ENCODE measurements at places on chromosomes 3 and 15.

DNA sequence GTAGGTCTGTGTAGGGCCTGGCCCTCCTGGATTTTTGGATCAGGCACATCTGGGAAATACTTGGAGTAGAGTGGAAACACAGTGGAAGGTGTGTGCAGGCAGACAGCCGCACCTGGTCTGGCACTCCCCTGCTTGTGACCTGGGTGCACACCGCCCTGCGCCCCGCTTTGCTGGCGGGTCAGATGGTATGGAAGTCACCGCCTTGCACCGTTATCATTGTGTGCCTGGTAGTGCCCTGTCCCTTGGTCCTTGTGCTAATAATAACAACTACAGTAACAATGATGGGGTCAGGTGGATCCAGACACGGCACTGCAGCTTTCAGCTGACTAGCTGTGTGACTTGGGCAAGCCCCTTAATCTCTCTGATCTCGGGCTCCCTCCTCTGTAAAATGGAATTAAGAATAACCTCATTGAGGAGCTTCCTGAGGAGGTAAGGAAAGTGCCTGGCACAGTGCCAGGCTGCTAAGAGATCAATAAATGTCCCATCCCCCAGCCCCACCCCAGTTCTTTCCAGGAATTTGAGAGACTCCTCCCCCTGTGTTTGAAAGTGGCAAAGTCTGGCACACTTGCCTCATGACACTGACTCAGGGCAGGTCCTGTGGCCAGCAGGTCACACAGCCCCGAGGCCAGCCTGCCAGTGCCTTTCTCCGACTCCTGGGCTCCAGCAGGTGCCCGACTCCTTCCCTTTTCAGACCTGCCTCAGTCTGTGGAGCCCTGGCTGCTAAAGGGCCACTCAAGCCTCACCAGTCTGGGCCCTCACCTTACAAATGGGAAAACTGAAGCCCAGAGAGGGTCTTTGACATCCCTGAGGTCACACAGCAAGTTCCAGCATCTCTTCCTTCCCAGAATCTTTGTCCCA lies 9.8 kb downstream of the ISG20 start:
- peak; percentile 67 for DNase-seq

DNA sequence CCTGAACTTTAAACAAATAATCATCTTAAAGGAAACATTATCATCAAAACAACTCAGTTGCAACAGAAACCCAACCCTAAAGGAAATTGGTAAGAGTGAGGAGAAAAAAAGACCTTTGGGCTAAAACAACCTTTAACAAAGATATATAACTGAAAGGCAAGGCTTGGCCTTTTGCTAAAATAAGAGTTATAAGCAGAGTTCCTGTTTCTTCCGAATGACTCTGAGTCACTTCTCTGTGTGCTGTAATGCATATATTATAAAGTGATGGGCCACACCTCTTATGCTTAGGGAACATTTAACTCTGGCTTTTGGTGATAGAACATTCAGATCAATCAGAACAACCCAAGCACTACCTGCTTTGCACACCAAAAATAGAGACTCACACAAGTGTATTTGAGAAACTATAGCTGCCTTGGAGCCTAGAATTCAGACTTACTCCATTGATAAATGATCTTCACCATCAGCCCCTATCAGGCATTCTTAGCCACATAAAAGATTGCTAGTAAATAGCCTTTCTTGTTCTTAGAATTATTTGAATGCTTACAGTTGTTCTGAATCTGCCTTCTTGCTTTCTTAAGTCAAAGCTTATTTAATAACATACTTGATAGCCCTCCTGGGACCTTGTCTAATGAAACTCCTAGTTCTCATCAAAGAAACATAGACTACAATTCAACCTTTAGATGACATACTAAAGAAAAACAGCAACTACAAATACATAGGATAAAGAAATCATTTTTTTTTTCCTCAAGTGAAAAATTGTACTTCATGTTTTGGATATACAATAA lies 294.2 kb upstream of the SEMA6D start:
- DNase-seq = no peak

- no peak for DNase-seq
Observed at GRCh38 chr3:56810577-56811545, 9.1 kb upstream of the ARHGEF3 start.

DNA sequence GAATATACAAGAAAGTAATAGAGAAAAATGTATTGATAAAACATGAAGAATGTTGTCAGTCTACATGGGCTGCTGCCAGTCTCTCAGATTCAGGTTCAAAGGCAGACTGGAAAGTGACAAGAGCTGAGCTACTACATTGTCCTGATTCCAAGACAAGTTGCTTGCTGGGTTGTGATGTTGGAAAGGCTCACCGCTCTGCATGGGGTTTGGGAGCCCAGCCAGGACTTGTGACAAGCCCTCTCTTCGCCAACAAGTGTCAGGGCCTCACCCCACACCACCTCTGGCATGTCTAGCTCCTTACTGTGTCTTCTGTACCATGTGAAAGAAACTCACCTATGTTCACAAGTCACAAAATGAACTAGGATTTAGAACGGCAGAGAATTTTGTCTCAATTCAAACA lies 43.0 kb upstream of the SH3GL3 start:
- no peak for DNase-seq

DNA sequence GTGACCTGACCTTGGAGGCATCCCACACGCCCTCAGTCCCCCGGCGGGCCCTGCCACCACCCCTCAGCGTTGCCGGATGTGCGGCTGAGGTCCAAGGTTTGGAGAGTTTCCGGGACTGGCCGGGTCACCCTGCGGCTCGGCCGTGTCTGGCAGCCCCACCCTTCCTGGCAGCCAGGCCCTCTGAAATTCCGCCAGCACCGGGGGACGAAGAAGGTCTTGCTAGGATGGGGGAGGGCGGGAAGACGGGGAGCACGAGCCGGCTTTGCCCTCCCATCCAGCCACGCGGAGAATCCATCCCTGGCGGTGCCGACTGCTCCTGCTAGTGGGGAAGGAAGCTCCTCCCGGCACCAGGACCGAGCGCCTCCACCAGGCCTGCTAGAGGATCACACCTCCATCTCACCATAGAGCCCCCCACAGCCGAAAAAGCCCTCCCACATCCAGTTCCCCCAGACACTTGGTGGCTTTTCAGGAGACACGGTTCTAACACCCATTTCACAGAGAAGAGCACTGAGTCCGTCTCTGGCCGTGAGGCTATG lies 81.5 kb downstream of the CPN2 start:
- DNase-seq = no peak

DNA sequence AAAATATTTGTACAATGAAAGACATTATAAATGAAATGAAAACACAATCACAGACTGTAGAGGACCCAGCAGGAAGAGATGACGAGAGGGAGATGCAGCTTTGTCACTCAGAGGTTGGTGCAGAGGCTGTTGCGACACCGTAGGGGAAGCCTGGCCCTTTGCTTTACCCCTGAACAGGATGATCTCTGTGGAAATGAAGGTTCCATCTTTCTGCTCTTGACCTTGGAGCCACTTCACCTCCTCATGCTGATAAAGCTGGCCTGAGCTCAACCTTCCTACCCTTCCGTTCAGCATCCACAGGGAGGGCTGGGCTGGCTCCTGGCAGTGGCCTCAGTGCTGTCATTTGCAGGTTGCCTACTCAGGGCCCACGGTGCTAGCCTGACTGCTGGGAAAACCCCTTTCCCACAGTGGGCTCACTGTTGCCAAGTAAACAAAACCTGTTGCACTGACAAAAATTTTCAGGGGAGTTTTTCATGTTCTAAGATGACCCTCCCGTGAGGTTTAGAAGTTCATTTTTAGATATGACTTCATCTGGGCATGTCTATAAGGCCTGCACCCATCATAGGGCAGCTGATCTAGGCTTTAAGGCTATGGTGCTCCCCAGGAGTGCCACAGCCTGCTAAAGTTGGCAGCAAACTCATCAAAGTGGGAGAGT lies 3.0 kb upstream of the CD80 start:
- DNase-seq = peak; percentile 70

- DNase-seq = no peak
Observed at GRCh38 chr15:86677278-86677677, 597.6 kb downstream of the AGBL1 start.

DNA sequence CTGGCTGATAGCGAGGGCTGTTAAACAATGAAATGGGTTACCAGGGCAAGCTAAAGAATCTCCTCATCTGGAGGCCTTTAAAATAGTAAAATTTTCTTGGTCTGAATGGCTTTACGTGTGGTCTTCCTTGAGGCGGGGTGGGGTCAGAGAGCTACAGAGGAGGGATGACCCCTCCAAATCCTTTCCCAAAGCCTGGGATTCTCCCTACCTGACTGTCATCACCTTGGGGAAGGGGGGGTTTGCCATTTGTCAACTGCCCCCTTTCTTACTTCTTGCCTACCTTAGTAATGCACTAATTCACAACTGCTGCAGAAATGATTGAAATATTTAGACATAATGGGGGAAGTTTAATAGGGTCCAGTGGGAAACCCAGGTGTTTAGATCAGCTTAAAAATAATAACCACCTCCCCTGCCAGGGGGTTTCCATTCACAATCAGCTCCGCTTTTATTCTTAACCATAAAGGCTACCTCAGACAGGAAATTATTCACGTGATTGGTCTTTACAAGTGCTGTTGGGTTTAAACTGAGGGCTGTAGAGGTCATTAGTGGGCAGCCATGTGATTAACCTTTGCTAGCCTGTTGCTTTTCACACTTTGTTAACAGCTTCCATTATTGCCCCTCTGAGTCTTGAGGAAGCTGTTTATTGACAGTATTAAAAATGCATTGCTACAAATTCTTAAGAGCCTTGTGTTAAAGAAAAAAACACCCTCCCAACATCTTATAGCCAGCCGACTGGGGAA lies 276.5 kb upstream of the ATP11B start:
- DNase-seq = no peak

DNA sequence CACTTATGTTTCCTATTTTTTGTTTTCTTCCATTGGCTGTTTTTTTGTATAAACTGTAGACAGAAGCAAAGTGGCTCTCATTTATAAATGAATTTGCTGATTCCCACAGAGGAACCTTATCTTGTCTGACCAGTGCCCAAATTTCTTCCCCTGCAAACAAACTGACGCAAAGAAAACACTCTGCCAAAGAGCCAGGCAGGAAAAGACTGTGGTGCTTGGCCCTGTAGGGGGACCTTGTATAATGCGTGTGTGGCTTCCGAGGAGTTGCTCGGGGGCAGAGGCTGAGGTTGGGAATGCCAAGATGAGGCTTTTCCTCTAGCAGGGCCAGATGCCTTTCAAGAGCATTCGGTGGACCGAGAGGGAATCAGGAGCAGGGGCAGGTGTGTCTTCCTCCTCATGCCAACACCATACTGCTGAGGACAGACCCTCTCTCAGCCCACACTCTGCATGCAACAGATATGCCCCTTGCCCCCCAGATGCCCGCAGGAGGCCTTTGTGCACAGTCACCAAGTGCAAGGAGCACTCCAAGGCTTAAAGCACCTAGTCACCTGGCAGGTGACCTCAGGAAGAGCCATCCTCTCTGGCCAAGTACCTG lies 104.3 kb upstream of the ABHD17C start:
- DNase-seq = no peak

GRCh38 chr3:109532257-109533216 lies 195.2 kb upstream of the DPPA4 start:
- DNase-seq = peak; percentile 52

GRCh38 chr15:92818651-92819277 lies 81.4 kb upstream of the CHD2 start:
- DNase-seq = no peak

- DNase-seq = no peak
Observed at GRCh38 chr3:126212620-126213378, 32.4 kb upstream of the ALDH1L1 start.

DNA sequence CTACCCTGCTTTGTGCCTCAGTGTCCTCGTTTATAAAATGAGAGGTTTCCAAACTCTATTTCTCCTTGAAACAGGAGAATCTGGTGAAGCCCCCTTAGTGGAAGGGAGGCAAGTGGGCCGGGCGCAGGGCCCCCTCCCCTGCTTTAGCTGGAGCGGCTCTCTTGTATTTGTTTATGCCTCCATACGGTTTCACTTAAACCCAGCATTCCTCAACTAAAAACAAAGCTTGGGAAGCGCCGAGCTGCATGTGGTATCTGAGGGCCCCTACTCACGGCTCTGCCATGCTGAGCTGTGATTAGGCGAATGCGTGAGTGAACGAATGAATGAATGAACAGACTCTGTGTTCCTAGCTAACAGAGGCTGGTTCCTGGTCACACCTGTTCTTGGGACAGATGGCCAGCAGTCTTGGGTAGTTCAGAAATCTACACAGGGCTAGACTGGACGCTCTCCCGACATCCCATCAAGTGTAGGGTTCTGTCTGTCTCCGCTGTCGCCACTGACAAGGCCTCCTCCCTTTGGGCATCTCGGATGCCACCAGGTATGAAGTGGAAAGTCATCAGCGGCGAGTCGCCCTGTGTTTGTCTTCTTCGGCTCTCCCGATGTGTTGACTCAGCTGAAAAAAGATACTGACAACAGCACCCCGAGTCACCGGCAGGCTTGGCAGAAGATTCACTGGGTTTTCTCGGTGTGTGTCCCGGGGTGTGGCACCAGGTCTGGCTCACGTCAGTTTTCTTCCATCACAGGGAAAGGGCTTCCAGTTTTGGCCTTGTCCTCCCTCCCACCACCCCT lies 42.4 kb upstream of the VPS8 start:
- DNase-seq = no peak

DNA sequence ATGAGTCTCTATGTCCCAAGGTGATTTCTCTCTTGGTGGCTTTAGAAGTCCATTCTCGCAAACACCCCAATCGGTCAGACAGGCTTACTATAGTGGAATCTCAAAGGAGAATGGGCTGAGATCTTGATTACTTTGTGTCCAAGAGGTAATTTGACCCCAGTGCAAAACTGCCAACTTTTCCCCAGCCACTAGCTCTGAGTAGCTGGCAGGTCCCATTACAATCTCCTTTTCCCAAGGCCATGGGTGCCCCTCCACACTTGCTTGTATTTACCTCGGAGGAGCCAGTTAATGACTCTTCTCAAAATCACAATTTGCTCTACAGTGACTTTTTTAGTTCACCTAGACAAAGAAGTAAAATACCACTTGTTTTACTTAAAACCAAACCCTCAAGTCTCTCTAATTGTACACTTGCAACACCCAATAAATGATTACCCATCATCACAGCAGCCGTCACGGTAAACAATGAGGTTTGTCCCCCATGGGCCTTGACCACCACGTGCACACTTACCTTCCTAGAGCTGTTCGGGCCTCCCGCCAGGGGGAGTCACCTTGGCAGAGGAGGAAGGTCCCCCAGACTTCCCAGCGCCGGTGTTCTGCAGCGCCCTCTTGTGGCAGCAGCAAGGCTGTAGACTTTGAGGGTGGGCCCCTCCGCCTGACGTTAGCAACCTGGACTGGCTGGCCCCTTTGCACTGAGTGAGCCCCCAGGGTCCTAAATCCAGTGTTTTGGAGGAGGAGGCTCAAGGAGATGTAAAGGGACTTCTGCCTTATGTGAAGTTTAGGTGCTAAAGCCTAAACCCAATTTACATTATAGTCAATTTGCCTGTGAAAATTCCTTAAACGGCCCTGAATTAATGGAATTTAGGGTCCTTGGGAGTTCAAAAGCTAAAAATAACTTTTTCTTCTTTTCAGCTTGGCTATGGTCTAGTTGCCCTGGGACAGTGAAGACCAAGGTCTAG lies 18.7 kb upstream of the HDAC11 start:
- DNase-seq = peak; percentile 81

Data from CD4-positive, alpha-beta T cell treated with Interleukin-21 for 1 hour (primary cell).